ENCODE measurements at places on chromosomes 4 and X. TPM values are rescaled to one million over a fixed set of nuclear protein-coding genes. Genes with fewer than 3 reads are reported as not detected.

NPY2R gene
- 0.09 TPM for total RNA-seq

MAP3K15 gene
- total RNA-seq: not detected

GRCh38 chr4:52094376-52095145 is 43.5 kb downstream of the SPATA18 start:
- DNase-seq: no peak

- no peak for DNase-seq
Observed at GRCh38 chr4:154490583-154491340, 837 bp downstream of the DCHS2 start.

- DNase-seq: no peak
Observed at GRCh38 chr4:179804440-179804839, 2362.2 kb upstream of the AGA start.

DNA sequence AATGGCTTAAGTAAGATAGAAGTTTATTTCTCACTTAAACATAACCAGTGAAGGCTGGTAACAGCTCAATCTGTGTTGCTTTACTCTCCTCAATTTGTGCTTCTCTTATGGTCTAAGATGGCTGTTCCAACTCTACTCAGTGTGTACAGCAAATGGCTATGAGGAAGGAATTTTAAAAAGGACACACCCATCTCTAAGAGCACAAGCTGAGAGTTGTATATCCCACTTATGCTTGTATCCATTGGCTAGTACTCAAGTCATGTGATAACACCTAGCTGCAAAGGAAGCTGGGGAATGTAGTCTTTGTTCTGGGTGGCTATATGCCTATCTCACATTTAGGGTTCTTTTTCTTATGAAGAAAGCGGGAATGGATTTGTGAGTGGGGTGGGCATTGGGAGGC is 63.3 kb downstream of the GPAT3 start:
- no peak for DNase-seq

TMPRSS11F gene
- not detected for total RNA-seq

- no peak for DNase-seq
Observed at GRCh38 chr4:27684610-27685011, 824.0 kb downstream of the STIM2 start.

DNA sequence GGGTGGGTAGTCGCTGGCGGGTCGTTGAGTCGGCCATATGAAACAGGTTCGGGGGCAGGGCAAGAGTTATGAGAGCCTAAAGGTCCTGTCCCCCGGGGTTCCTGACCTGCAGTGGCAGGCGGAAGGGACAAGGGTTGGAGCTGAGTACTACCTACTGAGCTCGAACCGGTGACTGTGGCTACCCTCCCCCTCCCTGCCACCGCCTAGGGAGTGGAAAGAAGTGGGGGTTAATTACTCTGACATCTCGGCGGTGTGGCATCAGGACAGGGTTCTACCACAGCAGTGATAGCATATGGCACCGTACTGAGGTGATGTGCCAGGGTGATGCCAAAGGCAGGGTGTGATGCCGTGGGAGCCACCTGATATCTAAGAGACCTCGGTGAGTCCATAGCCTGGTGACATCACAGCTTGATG is 307 bp downstream of the ATG4A start:
- DNase-seq: no peak

CEP135 gene
- 10.4 TPM for total RNA-seq

GRCh38 chrX:103124284-103124683 is 31.3 kb upstream of the NXF3 start:
- DNase-seq: no peak

DNA sequence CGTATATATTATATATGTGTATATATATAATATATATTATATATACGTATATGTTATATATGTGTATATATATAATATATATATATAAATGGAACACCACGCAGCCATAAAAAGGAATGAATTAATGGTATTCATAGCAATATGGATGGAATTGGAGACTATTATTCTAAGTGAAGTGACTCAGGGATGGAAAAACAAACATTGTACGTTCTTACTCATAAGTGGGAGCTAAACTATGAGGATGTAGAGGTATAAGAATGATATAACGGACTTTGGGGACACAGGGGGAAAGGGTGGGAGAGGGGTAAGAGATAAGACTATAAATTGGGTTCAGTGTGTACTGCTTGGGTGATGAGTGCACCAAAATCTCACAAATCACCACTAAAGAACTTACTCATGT is 1388.9 kb downstream of the C4orf33 start:
- no peak for DNase-seq

PPP1R3F gene
- 9.2 TPM for total RNA-seq

- no peak for DNase-seq
Observed at GRCh38 chr4:157185363-157185762, 35.2 kb upstream of the GRIA2 start.

DNA sequence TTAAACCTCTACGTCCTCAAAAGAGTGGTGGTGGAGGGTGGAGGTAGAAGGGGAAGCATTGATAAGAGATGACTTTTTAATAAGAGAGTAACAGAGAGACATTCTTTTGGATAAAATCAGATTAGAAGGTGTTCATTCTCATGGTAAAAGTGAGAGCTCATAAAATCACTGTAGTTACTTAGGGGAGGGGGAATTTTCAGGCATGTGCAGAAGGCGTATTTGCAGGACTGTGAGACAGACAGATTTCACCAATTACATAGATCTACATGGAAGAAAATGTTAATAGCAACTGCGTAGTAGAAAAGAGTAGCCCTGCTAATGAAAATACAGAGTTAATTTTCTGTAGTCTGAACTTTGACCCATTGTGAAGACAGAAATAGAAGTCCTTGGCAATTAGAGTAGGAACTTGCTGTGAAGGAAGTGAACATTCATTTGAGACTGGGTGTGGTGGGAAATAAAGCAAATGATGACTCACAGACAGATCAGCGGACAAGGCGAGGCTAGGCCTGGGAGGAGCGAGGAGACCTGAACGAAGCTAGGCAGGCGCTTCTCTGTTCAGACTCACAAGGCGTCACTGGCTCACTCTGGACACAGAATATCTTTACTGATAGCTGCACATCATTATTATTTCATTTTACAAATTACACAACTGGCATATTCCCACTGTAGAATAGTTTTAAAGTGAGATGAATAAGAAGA is 57.2 kb upstream of the FAM9C start:
- no peak for DNase-seq

GRCh38 chr4:181372014-181372413 is 871.2 kb upstream of the TENM3 start:
- DNase-seq: no peak

- DNase-seq: no peak
Observed at GRCh38 chr4:175998782-175999181, 66.9 kb upstream of the WDR17 start.
